ENCODE measurements at places on chromosomes 16 and 17.
A peak's percentile ranks its signal among the peaks of the same experiment; 100 is the strongest.

- DNase-seq: no peak
Observed at GRCh38 chr16:67397036-67397801, 3.9 kb upstream of the TPPP3 start.

DNA sequence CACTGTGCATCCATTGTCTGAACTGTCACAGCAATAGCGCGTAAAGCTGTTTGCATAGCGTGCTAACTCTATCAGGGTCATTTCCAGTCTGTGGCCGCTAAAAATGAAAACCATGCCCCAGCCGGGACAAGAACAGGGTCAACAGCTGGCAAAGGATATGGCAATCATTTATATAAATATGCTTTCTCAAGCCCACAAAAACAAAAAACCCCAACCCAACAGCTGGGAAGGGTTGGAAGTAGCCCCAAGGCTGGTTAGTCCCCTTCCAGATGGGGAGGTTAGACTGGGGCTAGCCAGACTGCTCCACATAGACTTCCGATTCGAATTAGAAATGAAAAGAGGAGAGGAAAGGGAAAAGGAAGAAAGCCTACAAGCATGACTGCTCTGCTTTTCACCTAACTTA, 203.3 kb upstream of the TBX2 start:
- DNase-seq: no peak

- DNase-seq: no peak
Observed at GRCh38 chr17:81228420-81228819, 5.7 kb upstream of the CEP131 start.

- no peak for DNase-seq
Observed at GRCh38 chr16:4692460-4693295, 684 bp upstream of the NUDT16L1 start.

- no peak for DNase-seq
Observed at GRCh38 chr17:696369-696768, 18.3 kb downstream of the VPS53 start.

- no peak for DNase-seq
Observed at GRCh38 chr16:82776470-82777146, 149.8 kb downstream of the CDH13 start.

GRCh38 chr16:31465788-31466370, 6.1 kb upstream of the TGFB1I1 start:
- no peak for DNase-seq

DNA sequence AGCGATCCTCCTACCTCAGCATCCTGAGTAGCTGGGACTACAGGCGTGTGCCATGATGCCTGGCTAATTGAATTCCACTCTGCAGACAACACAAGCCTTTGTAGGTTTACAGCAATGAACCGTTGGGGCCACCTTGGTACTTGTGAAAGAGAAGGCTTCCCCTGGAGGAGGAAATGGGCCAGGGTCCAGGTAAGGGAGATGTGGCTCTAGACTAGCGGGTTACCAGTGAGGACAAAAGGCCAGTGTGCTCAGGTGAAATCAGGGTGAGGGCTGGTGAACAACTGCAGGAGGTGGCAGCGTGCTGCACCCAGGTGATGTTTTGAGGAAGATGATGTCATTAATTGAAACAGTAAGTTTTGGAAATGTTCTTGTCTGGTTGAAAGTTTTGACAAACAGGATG, 6.7 kb downstream of the SDR42E1 start:
- no peak for DNase-seq

DNA sequence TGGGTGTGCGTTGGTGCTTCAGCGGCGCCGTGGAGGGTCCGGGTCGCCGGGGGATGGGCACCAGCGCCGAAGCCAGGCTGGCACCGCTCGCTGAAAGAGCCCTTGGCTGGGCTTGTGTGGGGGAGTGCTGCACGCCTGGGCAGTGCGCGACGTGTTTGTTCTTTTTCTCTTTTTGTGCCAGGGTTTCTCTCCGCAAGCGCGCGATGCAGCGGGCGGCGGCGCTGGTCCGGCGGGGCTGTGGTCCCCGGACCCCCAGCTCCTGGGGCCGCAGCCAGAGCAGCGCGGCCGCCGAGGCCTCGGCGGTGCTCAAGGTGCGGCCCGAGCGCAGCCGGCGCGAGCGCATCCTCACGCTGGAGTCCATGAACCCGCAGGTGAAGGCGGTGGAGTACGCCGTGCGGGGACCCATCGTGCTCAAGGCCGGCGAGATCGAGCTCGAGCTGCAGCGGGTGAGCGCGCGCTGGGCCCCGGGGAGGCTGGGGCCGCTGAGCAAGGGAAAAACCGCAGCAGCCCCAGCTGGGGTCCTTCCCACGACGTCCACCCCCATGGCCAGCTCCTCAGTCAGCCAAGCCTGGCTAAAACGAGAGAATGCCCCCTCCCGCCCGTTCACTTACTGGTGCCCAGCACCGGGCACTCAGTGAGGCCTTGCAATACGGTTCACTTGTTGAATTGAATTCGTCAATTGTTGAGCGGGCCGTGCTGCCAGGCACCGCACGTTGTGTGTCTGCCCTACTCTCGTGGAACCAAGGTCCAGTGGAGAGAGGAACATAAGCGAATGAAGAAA, 541 bp downstream of the GPT2 start:
- no peak for DNase-seq

DNA sequence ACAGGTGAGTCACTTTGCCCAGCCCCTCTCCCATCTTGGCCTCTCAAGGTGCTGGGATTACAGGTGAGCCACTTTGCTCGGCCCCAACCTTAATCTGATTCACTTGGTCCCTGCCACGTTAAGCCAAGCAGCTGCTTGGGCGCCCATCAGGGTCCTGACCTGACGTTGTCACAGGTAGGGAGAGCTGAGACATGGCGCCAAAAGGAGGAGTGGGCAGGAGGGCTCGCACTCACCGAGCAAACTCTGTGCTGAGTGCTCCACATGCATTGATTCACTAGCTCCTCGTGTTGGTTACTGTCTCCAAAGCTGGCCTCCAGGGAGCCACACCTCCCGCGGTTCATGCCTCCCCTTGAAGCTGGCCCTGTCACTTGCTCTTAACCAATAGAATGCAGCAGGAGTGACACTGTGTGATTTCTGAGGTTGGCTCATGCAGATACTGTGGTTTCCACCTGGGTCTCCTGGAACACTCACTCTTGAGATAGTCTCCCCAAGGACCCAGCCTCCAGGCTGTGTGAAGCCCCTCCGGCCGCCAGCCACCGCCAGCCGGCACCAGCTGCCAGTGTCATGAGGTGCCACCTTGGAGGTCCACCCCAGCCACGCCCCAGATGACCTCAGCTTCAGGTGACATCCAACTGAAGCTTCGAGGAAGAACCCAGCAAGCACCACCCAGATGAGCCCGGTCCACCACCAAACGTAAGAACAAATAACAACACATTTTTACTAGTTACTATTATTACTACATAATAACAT, 223.0 kb downstream of the GSG1L start:
- DNase-seq: no peak

DNA sequence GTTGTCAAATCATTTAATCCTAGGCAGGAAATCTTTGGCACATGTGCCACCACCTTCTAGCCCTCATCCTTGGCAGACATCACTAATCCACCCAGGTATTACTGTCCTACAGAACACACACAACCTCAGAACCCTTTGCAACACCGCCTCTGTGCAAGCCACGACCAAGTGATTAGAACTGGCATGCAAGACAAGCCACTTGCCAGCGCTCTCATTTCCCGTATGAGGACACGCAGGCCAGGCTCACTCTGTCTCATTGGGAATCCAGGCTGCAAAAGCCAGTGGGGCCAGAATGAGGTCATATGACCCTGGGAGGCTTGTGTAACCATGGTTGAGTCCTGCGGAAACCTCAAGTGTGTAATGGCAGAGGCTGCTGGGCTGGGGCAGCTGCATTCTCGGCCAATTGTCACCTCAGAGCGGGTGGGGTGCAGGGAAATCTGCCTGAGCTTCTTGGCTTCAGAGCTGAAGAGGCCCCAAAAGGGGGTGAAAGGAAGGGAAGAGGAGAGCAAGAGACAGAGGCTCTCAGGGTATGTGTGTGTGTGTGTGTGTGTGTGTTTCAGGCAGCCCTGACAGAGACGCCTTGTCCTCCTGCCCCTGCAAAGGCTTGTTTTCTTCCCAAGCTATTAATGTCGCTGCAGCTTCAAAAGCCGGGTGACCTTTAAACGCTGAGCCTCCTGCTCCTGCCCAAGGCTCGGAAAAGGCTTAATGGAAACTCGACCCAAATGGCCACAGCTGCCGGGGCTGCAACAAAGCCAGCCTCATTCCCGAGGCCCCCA, 43.2 kb upstream of the MRPS23 start:
- peak; percentile 96 for DNase-seq

GRCh38 chr17:46929413-46929812, 6.5 kb downstream of the GOSR2 start:
- peak; percentile 76 for DNase-seq

DNA sequence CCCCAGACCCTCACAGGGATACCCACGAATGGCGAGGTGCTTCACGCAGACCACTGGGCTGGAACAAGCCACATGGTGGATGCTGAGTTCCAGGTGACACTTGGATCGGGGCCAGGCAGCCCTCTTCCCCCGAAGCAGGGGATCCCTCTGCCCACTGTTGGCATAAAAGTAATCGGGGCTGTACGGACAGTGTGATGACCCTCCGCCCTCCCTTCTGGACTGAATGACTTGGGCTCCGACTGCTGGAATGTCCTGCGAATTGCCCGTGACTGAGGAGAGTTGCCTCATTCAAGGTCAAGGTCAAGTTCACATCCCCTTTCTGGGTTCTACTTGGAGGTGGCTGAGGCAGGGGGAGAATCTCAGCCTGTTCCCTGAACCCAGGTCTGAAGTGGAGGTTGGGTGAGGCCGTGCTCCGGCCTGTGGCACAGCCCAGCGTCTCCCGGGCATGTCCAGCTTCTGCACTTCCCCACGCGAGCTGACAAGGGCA, 28.5 kb upstream of the CREBBP start:
- DNase-seq: no peak

GRCh38 chr17:76567634-76568432, 17.8 kb downstream of the ST6GALNAC2 start:
- no peak for DNase-seq

- no peak for DNase-seq
Observed at GRCh38 chr17:15012351-15012980, 252.7 kb downstream of the PMP22 start.

GRCh38 chr16:83530293-83530692, 277.5 kb upstream of the HSBP1 start:
- peak; percentile 97 for DNase-seq

GRCh38 chr17:29379084-29379991, 10.8 kb upstream of the TAOK1 start:
- DNase-seq: no peak

DNA sequence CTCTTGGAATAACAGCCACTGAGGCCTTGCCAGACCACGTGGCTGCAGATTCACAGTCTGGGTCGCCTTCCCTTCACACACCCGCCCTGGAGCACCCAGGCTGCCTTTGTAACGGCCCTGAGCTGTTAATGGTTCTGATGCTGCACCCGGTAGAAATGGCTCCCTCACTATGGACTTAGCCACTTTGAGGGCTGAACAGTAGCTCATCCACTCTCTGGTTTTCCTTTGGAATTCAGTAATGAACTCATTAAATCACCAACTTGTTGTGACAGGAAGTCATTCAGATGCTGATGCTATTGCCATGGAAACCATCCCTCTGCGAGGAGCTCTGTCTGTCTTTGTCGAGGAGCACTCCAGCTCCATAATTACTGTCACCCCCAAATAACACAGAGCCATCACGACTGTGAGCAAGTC, 59.2 kb downstream of the CDK5R1 start:
- DNase-seq: peak; percentile 15

DNA sequence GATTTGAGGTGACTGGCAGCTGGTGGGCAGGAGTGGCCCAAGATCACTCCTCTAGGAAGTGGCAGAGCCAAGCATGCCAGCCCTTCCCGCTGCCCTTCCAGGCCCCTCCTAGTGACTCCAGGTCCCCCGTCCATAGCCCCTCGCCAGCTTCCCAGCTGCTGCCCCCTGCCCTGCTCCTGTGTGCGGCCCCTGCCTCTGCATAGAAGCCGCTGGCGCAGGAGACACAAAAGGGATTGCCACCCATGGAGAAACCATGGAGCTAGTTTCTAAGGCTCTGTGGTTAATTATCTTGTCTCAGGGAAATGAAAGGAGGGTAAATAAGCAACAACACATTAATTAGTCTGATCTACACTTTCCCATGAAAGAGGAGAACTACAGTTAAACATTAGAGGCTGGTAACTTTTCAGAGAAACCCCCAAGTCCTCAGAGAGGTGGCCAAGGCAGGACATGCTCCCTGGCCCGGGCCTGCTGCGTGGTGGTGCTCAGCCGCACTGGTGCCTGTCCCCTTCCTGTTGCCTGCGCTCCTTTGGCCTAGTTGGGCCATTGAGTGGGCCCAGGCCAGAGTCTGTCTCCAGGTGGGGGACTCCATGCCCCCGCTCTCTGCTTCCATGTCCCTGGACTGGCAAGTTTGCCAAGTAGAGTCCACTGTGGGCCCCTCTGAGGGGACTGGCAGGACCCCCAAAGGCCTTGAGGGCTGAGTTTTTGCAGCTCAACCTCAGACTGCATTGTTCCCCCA, 65.2 kb downstream of the PRMT7 start:
- DNase-seq: no peak

- DNase-seq: peak; percentile 56
Observed at GRCh38 chr16:70576431-70577255, 53.0 kb downstream of the SF3B3 start.

DNA sequence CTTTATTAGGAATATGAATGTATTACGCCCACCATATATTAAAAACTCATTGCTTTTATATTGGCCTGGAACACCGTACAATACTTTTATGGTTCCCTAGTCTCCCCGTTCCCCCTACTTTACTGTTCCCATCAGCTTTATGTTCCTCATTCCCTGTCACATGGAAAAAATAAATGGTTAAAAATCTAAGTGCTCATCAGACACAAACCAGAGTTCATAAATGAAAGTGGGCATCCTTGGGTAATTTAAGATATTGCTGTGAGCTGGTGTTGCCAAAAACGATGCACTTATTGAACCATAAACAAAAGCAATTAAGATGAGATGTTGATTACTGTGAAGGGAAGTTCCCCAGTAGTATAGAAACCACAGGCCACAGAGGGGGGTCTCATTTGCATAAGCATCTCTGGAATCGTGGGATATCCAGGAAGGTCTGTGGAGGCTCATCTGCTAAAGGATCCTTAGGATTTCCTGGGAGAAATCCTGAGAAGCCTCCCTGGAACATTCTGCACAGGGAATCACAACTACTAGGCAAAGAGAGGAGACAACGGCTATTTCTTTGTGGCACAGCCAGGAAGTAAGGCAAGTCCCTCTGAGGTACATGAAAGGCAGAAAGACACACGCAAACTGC, 591.4 kb upstream of the CDH11 start:
- DNase-seq: no peak

- DNase-seq: no peak
Observed at GRCh38 chr16:68232335-68232734, 3.6 kb downstream of the ESRP2 start.

DNA sequence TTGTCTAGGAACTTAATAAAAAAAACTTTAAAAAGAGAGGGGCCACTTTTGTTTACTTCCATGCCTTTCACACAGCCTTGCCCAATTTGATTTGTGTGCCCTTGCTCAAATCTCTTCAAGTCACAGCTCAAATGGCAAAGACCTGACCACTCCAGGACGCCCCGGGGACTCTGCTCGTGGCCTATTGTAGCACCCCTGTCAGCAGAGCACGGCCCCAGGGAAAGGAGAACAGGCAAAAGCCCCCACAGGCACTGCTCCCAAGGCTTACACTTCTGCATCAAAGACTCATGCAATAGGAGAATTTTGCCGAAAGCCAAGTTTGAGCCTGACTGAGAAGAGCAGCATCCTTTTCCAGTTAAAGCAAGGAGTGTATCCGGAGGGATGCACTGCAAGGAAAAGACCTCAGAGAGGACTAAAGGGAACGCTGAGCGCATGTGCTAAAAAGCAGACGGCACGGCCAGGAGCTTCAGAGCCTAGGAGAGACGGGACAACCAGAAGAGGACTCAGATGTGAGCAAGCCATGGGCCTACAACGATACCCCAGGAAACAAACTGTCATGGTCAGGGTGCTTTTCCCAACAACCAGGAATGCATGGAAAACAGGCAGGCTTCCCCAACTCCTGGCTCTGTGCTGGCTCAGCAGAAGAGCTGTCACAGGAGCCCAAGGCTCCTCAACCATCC, 8.2 kb downstream of the CREBBP start:
- no peak for DNase-seq

All from fibroblast of skin of abdomen (primary cell).